RCC 7860 (cell line): ENCODE measurements at places on chromosomes 4 and X.
A peak's percentile ranks its signal among the peaks of the same experiment; 100 is the strongest.

- DNase-seq: no peak
Observed at GRCh38 chrX:47093248-47093647, 15.0 kb downstream of the RGN start.

GRCh38 chr4:80184825-80185756 lies 12.2 kb upstream of the PRDM8 start:
- DNase-seq: no peak

- DNase-seq: no peak
Observed at GRCh38 chr4:100869276-100869675, 351.5 kb upstream of the EMCN start.

DNA sequence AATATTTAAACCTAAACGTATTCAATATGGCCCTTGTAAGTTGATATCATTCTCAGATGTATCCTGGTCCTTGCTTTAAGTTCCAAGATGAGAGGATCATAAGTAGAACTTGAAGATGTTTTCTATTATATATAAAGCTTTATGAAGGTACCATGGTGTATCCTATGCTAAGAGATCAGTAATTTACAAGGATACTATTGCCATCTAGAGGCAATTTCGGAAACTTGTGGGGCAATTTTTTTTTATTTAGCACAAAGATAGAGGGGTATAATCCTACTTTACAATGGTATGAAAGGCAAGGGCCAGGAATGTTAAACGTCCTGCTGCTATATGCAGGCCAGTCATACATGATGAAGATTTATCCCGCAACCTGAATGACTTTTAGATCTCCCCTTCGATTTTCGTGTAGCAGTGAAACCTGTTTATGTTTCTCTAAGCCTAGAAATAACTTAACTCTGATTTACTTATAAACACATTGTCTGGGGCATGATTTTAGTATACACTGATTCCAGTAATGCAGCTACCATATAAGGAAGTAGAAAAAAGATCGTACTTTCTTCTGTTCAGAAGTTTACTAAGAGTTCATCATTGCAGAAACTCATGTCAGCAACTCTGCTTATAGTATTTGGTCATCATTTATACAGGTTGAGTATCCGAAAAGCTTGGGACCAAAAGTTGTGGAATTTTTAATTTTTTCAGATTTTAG lies 2.6 kb downstream of the SLC25A31 start:
- DNase-seq: peak; percentile 50

DNA sequence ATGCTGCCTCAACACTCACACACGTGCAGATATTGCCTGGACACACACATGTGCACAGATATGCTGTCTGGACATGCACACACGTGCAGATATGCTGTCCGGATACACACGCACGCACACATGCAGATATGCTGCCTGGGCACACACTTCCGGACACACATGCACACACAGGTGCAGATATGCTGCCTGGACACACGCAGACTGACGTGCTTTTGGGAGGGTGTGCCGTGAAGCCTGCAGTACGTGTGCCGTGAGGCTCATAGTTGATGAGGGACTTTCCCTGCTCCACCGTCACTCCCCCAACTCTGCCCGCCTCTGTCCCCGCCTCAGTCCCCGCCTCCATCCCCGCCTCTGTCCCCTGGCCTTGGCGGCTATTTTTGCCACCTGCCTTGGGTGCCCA lies 14.7 kb downstream of the FGFRL1 start:
- peak; percentile 19 for DNase-seq

DNA sequence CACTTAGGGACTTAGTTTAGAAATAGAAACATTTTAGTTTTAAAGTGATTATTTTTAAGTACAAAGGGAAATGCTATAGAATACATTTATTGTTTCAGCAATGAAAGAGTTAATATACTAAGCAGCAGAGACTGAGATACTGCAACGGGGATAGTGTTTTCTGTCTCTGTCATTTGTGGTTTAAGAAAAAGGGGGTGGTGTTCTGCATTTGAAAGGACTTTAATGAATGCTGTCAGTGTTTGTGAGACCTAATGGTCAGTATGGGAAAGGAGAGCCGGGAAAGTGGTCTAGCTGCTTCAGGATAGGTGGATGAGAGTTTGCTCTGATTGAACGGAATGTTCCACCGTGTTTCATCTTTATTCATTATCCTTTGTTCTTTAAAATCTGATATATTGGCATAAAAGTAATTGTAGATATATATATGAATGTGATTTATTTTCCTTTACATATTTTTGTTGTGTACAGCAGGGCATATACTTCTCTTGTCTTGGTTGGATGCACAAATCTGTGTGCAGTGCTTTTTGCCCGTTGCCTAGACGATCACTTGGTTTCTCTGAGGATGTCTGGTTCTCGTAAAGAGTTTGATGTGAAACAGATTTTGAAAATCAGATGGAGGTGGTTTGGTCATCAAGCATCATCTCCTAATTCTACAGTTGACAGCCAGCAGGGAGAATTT lies at the start of gene KLHL5:
Gene KLHL5 (plus strand): TSS at position 139 of the 676 bp plus-strand sequence. CDS start 421 bp downstream, at position 560.
- no peak for DNase-seq
